ENCODE measurements at places on chromosomes 2 and 18.

DNA sequence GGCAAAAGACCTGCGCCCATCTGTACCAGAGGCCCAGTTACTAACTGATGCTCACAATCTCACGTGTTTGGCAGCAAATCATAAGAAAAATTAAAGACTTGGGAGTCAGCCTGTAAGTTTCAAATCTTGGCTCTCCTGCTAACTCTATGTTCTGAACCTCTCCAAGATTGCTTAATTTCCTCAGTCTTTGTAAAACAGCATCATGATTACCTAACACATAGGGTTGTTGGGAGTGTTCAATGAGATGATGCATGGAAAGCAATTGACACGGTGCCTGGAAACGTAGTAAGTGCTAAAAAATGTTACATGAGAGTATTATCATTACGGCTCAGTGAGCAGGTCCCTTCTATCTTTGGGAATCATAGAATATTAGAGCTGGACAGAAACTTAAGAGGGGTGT is 497.6 kb upstream of the TCF4 start:
- no peak for DNase-seq

- DNase-seq, result no peak
These were observed 12.1 kb downstream of the AMER3 start for GRCh38 chr2:130767408-130767775.

DNA sequence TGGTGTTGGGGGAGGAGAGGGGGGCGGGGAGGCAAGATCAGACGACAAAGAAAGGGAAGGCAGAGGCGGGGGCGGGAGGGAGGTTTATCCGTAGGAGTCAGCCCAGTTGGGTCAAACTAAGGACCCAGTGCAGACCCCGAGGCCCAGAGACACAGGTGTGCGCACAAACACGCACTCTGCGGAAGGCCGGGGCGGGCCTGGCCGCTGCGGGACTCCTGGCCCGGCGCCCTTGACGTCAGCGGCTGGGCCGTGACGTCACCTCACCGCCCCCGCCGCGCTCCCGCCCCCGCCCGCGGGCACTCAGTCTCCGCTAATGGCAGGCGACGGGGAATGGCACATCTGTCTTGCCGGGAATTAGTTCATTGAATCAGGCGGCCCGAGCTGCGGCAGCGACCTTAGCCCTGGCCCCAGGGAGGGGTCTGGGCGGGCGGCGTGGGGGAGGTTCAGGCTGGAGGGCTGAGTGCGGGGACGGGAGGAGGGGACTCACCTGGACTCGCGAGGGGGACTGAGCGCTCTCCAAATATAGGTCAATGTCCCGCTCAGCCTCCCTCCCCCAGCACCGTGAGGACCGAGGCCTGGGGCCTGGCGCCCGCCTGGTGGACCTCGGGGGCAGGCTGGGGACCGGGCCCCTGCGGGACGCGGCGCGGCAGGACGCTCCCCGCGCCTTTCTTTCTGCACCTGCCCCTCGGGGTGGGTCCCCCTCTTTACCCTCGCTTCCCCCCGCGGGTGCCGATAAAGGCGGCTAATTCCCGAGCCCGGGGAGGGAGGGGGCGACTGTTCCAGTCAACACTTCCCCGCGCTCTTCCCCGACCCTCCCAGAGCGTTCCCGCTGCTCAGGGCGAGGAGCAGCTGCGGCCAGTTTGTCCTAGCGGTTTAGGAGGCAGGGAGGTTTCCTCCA is 15.5 kb upstream of the ECEL1 start:
- no peak for DNase-seq

GRCh38 chr2:74011246-74011645 is 26.5 kb downstream of the TET3 start:
- DNase-seq, result no peak

DNA sequence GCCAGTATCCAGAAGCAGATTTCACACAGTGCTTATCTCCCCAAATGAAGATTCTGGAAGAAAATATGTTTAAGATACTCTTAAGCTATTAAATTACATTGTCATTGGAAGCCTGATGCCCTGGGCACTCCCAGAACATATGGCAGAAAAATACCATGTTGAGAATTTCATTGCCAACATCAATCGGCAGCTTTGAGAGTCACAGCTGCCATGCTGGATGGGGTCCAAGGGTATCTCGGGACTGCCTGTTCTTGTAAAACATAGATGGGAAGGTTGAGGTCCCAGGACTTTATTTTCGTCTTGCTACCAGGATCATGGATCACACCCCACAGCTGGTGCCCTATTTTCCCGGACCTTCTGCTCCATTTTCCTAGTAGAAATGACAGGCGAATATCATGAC is 632.5 kb downstream of the SUCLG1 start:
- DNase-seq, result no peak

GRCh38 chr2:126802316-126802715 is 96.4 kb upstream of the TEX51 start:
- no peak for DNase-seq

GRCh38 chr2:174997110-174997509 is 8.1 kb downstream of the CHN1 start:
- no peak for DNase-seq

GRCh38 chr2:206790311-206790935 is 25.0 kb downstream of the FASTKD2 start:
- DNase-seq, result no peak

Data from NCI-H2081 treated with DMSO at 0.1 percent for 48 hours (cell line).